ENCODE measurements at places on chromosomes 6 and 20.

DNA sequence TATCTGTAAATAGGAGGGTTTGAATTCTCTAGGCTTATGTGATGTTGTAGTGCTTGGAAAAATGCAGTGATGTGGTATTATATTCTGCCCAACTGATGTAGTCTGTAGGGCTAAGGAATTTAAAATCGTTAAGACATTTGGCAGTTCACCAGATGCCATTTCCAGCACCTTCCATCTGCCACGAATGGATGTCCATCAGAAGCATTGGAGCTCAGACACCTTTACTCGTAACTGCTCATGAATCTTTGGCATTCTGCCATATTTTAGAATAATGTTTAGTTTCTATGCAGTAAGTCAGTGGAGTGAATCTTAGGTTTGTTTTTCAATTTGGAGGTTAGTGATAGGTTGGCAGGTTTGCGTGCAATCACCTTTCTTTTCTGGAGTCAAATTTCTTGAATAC, 2.4 kb upstream of the SYTL3 start:
- DNase-seq = no peak

DNA sequence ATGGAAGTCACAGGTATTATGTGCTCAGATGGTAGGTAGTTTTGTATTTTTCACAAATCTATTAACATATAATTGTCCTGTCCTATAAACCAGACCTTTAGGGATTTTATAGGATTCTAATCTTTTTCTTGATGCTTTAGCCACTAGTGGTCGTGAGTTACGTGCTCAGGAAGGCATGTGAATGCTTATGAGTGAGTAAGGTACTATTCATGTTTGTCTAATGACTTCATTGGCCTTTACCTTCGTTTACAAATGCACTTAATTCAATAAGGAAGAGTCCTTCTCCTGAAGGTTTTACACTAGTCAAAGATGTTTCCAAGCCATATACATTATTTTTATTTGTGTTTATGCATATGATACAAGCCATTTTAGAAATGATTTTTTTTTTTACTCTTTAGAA, 23.0 kb downstream of the PACRG start:
- DNase-seq = no peak

- peak; percentile 5 for DNase-seq
Measured at GRCh38 chr6:122400462-122401089, 1.1 kb downstream of the HSF2 start.

GRCh38 chr6:132788658-132789395, 9.6 kb downstream of the SLC18B1 start:
- DNase-seq = no peak

GRCh38 chr6:42532038-42532669, 31.7 kb upstream of the UBR2 start:
- peak; percentile 39 for DNase-seq

- DNase-seq = no peak
Measured at GRCh38 chr20:1491860-1492642, 831 bp upstream of the SIRPB2 start.

DNA sequence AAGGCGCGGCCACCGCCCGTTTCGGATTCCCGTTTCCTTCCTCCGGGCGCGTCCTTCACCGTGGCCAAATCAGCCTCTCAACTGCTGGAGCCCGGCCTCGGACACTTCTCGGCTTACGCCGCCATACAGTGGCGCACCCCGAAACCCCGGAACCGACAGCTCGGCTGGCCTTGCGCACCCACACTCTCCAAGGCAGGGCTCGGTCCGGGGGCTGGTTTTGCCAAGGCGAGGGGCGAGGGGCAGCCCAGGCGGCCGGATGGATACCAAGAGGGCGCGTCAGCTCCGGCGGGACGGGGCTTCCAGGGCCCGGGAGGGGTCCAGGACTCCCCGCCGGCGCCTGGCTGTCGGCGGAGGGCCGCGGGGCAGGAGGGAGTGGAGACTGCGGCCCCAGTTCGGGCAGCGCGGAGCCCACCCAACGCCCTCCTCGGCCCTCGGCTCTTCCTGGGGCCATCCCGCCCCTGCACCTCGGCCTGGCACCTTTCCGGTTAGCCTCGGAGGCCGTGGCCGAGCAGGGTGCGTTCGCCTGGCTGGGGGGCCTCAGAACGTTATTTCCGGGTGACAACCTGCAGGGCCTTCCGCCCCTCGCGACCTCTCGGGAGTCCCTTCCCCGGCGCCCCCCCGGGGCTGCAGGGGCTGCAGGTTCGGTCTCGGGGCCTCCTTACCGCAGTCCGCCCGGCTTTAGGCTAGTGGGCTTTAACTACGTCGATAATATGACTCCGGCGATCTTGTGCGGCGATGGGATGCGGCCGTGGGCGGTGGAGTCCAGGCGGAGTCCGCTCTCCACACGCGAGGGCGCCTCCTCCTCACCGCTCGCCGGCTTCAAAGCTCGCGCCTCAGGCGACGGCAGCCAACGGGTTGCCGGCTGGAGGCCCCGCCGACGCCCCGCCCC, 697 bp upstream of the CEP43 start:
- no peak for DNase-seq

- DNase-seq = no peak
Measured at GRCh38 chr6:67935976-67936477, 699.1 kb upstream of the ADGRB3 start.

GRCh38 chr6:166228839-166229528, 61.3 kb upstream of the TBXT start:
- DNase-seq = peak; percentile 7

DNA sequence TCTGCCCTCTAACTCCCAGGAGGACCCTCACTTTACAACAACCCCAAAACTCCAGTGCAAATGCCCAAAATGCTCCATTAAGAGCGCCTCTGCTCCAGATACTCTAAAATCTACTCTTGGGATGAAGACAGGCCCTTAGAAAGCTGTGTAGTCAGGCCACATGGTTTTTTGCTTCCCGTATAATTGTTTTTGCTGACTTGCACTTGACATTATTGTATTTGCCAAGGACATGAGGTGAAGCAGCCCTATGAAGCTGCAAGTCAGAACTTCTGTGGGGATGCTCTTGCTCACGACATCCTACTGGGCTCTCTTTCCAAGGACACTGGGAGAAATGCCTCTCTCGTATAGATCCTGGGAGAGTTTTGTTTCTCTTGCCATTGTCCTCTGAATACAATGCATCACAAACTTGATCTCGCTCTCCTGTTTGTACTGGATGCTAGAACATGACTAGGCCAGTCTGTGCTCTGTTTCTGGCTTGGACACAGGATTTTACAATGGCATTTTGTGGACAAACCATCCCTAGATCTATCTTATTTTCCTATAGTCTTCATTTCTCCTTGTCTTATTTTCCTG, 177.2 kb upstream of the DTNBP1 start:
- no peak for DNase-seq

GRCh38 chr6:122872311-122872710, 83.3 kb downstream of the SMPDL3A start:
- DNase-seq = no peak

GRCh38 chr6:122392564-122393350, 6.7 kb upstream of the HSF2 start:
- DNase-seq = no peak

DNA sequence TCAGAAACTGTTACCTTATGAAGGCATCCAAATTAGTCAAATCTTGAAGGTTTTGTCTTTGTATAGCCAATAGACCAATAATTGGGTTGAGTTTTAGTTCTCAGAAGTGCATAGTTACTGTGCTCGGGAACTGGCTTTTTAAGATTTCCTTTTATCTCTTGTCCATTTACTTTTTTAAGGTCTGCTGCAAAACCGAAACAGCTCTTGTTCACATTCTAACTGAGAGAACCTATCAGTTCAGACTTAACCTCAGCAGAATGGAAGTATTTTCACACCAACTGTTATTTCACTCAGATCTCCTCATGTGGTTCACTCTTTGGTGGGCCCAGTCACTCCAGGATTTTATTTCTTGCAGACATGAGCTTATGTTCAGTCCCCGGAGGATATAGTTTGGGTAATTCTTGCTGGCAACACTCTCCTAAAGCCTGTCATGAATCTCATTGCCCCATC, 55.5 kb downstream of the TPBG start:
- no peak for DNase-seq

GRCh38 chr6:80331974-80332373, 225.5 kb downstream of the BCKDHB start:
- peak; percentile 16 for DNase-seq

DNA sequence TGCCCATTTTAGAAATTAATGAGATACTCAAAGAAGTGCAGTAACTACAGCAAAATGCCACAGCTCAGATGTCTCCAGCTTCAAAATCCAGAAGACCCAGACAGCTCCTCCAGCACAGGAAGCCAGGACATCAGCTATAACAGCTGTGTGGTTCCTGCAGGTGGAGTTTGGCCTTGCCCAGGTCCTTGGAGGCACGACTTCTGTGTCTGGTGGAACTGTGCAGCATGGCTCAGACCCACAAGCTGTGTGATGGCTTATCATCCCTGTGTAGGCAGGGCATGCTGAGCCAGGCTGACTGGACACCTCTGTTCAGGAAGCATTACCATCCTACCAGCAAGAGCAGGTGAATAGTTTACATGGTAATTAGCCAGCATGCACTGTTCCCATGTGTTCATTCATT, 26.5 kb upstream of the CD93 start:
- DNase-seq = no peak

GRCh38 chr20:25584905-25585704, at the start of gene NINL:
Gene NINL, minus strand, starts transcription at chr20:25585531. Its CDS starts 58,944 bp downstream, at chr20:25526587.
- no peak for DNase-seq

GRCh38 chr6:141107591-141108160, 1025.0 kb upstream of the GJE1 start:
- no peak for DNase-seq

DNA sequence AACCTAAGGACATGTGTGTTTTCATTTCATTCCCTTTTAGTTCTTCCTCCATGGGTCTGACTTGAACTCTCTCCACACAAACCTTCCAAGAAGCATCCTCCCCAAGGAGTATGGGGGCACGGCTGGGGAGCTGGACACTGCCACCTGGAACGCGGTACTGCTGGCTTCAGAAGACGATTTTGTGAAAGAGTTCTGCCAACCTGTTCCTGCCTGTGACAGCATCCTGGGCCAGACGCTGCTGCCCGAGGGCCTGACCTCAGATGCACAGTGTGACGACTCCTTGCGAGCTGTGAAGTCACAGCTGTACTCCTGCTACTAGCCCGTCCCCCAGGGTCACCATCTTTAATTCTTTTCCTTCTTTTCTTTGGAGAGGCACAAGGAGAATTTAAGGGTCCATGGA, 13.5 kb downstream of the TTPAL start:
- no peak for DNase-seq

DNA sequence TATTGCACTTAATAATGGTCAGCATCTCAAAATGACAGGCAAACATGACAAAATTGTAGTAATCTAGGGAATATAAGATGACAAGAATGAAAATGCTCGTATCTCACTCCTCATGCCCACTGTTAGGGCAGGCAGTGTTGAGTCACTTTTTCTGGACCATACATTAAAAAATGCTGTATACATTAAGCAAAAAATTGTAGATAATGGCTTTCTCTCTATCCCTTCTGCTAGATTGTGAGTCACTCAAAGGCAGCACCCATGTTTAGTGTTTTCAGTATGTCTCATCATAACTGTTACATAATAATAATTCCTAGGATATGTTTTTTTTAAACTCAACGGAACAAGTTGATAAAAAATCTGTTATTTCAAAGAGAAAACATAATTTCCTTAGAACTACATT, 199.3 kb downstream of the TENT5A start:
- no peak for DNase-seq

GRCh38 chr6:165186041-165186440, 123.4 kb downstream of the C6orf118 start:
- DNase-seq = no peak

GRCh38 chr6:5997420-5997987, 9.2 kb downstream of the NRN1 start:
- no peak for DNase-seq

- DNase-seq = no peak
Measured at GRCh38 chr20:61682114-61682995, 383.3 kb downstream of the TAF4 start.

- no peak for DNase-seq
Measured at GRCh38 chr6:122740936-122741335, 38.6 kb upstream of the FABP7 start.

DNA sequence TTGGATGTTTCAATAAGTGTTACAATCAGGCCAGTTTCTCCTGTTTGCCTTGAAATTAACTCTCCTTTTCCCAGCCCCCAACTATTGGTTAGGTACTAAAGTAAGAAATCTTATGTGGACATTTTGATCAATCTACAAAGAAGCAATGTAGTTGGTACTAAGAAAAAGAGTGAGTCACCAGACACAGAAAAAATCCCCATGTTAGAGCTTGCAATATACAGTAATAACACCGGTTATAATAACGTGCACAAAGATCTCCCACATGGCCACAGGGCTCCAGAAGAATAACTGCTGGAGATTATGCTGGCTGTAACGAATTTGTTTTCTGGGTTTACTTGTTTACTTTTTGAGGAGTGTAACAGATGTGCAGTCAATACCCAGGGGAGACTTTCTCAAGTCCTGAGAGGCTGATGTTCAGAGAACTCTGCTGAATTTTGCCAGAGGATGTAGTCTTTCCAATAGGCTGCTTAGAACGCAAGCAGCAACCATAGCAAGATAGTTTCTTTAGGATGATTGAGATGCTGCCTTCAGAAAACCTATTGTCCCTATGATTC, 166.2 kb upstream of the SPACA1 start:
- no peak for DNase-seq

DNA sequence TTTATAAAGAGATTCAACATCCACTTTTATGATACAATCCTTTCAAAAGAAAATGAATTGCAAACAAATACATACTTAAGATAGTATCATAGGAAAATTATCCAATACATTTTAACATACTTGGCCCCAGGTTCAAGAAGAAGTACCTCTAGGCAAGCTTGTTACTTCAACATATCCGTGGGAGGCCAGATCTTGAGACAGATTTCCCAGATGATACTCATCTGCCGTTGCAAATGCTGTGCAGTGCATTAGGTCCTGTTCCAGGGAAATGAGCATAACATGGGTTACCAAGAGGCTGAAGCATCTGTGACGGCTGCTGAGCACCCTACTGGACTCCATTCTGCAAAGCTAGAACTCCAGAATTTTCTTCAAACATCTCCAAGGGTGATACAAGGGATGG, 15.6 kb downstream of the RMND1 start:
- DNase-seq = no peak

- no peak for DNase-seq
Measured at GRCh38 chr6:21791056-21791455, 197.5 kb downstream of the SOX4 start.

GRCh38 chr6:87197547-87197946, 42.2 kb downstream of the ZNF292 start:
- no peak for DNase-seq

GRCh38 chr6:38153798-38154345, 334.3 kb downstream of the ZFAND3 start:
- DNase-seq = no peak

DNA sequence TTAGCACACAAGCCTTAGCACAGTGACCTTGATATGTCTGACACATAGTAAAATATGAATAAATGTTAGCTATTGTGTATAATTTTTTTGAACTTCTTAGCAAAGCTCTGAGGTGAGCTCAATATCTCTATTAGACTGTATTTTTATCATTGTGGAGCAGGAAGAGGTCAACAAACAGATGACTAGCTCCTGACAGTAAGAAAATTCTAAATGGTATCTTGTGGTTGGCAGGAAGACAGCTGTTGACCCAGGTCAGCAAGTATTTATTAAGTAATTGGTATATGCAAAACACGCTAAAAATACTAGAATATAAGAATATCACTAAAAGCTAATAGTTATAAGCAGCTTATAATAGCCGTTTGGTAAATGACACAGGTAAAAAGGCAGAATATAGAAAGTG, 77.5 kb upstream of the MARCKS start:
- DNase-seq = no peak

- DNase-seq = no peak
Measured at GRCh38 chr20:17580895-17581294, 11.0 kb downstream of the DSTN start.

GRCh38 chr6:64255000-64255399, 619.4 kb downstream of the PHF3 start:
- DNase-seq = no peak

- DNase-seq = peak; percentile 82
Measured at GRCh38 chr6:13486679-13487121, 700 bp downstream of the GFOD1 start.

Measured in NCI-H526 (cell line).